ENCODE measurements at places on chromosomes 2 and 18.

DNA sequence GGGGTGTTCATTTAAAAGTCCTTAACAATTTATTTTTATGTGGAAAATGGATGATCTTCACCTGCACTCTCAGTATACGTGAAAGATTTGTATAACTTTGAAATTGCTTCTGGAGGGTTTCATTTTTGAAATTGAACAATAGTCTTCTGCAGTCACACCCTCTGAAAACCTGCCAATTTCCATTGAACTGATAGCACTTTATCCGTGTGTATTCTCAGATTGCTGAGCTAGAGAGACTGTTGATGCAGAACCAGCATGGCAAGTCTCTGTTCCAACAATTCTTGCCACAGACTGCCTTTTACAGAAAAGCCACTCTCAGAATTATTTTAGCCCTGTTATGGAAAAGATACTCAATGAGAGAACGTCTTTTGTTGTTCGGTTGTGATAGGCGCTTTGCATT lies 6.6 kb upstream of the GULP1 start:
- DNase-seq, result no peak

GRCh38 chr2:67871686-67872412 lies 191.0 kb downstream of the C1D start:
- DNase-seq, result no peak

DNA sequence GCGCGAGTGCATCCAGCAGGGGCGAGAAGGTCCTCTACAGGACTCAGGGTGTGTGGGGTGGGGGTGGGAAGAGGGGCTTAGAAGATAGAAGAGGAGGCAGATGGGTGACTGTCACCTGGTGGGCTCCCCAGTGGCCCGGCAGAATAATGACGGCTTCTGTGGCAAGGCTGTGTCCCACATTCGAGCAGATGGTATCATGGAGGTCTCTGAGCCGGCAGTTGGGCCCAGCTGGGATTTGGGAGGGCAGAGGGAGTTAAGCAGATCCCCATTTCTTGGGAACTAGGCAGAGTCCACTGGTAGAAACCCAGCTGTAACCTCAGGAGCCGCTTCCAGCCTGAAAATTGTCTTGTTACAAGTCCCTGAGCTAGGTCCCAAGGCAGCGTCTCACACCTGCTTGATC lies 28.4 kb upstream of the DTNB start:
- no peak for DNase-seq

DNA sequence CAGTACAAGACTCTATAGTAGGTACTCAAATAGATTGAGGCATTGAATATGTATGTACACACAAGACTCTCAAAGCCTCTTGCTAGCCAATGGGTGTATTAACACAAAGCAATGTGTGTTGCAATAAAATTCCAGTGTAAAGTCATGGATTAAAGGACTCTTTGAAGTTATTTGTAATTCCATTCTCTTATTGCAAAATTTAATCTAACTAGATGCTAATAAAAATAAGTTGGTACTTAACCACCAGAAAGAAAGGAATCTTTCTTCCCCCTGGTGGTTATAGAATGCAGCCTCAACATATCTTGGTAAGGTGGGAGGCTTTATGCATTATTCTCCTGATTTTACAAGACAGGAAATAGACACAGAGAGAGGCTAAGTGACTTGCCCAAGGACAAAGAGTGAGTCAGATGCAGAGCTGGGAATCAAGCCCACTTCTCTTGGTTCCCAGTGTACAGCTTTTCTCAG lies 18.0 kb downstream of the LRP1B start:
- DNase-seq, result no peak

DNA sequence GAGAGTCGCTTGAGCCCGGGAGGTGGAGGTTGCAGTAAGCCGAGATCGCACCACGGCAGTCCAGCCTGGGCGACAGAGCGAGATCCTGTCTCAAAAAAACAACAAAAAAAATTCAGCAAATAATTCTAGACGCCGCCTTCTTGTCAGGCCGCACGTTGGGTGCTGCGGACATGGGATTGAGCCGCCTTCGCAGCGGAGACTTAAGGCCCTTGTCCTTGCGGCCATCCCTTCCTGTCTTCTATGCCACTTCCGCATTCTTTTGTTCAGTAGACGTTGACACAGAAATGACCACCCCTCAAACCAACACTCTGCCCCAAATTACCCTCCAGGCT lies 15.8 kb downstream of the PTPN18 start:
- no peak for DNase-seq

- no peak for DNase-seq
Observed at GRCh38 chr2:46315103-46315890, 18.1 kb downstream of the EPAS1 start.

DNA sequence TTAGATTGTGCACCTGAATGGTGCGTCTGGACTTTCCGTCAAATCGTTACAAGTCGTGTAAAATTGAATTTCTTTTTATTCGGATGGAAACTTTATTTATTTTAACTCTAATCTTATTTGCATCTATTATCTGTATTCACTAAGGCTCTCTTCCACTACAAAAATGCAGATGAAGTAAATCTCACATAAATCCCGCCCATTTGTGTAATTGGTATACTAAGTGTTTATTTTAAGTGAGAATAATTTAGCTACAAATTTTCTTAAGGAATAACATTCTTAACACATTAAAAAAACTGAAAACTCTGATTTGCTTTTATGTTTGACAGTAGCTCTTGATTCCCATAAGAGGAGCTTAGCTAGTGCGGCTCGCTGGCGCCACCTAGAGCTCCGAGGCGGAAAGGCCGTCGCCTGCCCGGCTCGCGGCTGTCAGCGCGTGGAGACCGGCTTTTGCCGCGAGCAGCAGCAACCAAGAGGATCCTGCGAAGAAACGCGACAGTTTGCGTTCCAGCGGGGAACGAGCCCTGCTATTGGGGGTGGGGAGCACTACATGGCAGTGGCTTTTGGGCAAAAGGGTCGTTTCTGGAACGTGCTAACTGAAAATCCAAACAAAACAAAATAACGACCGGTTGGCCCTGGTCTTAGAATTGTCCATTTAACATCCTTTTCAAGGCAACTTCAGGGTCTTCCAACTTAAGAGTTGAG lies 6.7 kb downstream of the SP9 start:
- DNase-seq, result peak; percentile 84

DNA sequence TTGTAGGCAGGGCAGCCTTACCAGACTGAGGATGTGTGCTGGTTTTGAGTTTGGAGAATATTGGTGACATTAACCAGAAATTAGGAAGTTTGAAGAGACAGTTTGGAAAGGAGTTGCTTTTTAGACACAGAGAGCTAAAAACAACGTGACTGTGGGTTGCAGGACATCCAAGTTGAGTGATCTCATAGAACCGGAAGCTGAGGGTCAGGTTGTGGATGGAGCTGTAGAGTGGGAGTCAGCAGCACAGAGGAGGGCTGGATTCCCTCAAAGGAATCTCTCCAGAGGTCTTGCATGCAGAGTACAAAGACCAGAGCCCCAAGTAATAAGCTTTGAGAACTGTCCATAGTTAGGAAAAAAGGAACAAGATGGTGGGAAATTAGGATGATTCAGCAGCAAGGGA lies 9.3 kb downstream of the MAPRE3 start:
- DNase-seq, result no peak

DNA sequence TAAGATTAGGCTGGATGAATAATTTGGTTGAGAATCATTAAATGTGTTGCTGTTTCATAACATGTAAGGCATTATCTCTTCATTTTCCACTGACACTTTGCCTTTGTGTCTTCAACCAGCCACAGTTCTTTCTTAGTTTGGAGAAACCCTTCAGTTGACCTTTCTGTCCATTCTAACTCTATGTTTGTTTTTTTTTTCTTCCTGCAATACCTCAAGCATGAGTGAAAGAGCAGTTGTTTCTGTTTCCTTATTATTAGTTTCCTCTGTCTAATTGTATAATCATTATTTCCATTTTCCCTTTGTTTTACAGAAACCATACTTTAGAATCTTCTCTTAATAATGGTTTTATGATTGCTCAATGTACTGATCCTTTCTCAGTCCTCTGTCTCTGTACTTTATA lies 25.6 kb downstream of the HADHB start:
- no peak for DNase-seq

GRCh38 chr2:131044757-131045150 lies 48.5 kb downstream of the FAM168B start:
- no peak for DNase-seq

- no peak for DNase-seq
Observed at GRCh38 chr2:101696272-101697123, 1.0 kb upstream of the MAP4K4 start.

- no peak for DNase-seq
Observed at GRCh38 chr2:137379186-137379585, 585.1 kb upstream of the HNMT start.

- DNase-seq, result no peak
Observed at GRCh38 chr2:17272652-17273525, 245.4 kb downstream of the RAD51AP2 start.

GRCh38 chr2:168234407-168235085 lies 12.8 kb downstream of the STK39 start:
- DNase-seq, result no peak

DNA sequence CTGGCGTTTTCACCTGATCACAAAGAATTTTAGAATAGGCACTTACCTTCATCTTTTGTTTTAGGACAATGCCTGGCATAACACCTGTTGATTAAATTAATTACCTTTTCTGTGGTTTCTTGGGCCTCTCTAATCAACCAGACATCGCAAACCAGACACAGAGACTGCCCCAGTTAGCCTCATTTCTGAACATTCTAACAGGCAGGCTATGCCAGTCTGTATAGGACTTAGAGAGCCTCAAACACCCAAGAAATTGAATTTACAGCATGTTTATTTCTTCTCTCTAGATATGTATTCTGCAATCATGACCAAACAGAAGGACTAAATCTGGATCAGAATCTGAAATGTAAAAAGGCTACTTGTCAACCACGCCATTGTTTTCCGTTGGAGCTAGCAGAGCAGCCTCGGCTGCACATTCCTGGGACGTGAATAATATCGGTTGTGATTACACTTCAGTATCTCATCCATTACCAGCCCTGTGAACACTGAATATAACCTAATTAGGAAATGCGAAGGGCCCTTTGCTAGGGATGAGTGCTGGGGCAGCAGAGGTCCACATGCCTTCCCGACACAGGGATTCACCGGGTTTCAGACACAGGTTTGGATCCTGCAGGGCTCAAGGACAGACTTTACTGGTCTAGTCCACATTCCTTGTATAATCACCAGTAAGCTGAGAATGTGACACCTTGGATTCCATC lies 17.5 kb upstream of the CDC42EP3 start:
- DNase-seq, result no peak

GRCh38 chr2:183093857-183094657 lies 15.5 kb downstream of the DUSP19 start:
- no peak for DNase-seq

GRCh38 chr2:234955091-234955591 lies 3.3 kb downstream of the SH3BP4 start:
- no peak for DNase-seq

DNA sequence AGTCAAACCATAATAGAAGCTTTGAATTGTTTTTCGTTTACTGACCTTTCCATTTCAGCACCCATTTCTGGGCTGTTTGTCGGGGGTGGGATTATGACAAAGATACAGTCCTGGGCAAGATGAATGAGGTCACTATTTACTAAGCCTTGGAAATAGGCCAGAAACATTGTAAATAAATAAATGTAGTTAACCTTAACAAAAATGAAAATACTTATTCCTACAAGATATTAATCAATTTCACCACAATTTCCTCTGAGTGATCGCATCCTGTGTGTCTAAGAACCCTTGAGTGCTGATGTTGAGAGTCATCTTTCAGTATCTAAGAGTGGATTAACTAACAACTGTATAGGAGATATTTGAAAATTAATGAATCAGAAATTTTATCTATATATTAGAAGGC lies 14.0 kb downstream of the ITGA4 start:
- peak; percentile 32 for DNase-seq

GRCh38 chr2:108570416-108570815 lies 36.1 kb downstream of the LIMS1 start:
- DNase-seq, result no peak

DNA sequence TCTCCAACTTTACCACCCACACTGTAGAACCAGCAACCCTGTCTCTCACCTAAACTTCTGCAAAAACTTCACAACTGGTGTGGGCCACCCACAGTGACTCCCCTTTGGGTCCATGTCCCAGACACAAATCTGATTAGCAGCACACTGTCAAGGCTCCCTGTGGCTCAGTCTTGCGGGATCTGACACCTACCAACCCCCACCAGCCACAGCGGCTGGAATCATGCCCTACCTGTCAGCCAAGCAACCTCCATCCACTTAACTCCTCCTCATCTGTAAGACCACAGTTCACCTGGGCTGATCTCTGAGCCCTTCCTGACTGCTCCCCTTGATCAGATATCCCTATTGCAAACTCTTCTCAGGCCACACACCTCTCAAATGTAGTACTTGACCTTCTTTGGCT lies 14.6 kb downstream of the TCF4 start:
- DNase-seq, result no peak

DNA sequence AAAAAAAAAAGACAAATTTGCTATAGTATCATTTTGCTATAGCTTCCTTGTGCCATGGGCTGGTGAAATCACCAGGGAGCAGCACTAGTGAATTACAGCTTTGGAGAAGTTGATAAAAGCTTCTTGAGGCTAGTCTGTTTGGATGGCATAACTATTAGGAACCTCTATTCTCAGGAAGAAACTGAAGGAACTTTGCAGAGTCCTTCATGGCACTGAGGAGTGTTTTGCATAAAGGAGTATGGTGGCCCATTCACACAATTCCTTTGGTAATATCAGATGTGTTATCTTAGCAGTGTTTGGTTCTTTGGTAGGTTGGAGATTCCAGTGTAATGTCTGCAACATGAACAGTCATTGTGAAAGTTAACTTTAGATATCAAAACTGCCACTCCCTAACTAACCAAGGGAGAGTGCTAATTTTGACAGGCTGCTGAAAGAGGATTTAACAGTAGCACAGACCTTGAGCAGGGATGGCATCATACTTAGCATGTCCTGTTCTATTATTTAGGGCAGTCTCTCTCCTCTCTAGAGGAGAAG lies 76.6 kb upstream of the ZFP36L2 start:
- DNase-seq, result no peak

DNA sequence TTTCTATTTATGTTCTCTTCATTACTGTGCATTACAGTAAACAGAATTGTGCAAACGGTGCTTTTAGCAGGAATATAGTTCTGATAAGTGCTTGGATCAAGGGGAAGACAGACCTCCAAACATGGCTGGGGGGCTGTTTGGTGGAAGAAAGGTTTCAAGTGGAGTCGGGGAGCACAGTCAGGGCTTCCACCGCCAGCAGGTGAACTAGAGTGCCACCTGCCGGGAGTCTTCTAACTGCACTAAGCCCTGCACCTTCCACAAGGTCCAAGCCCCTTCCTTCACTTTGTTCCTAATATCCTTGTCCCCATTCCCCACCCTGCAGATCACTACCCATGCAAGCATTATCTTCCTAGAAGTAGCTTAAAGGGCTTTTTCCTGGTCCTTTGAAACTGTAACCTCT lies 11.1 kb downstream of the ONECUT2 start:
- no peak for DNase-seq

All from T-helper 2 cell (primary cell).